ENCODE measurements at places on chromosomes 2 and 18.

GRCh38 chr2:18752022-18752493 is 162.7 kb upstream of the NT5C1B start:
- no peak for DNase-seq

GRCh38 chr2:222481941-222482340 is 57.6 kb downstream of the SGPP2 start:
- no peak for DNase-seq

DNA sequence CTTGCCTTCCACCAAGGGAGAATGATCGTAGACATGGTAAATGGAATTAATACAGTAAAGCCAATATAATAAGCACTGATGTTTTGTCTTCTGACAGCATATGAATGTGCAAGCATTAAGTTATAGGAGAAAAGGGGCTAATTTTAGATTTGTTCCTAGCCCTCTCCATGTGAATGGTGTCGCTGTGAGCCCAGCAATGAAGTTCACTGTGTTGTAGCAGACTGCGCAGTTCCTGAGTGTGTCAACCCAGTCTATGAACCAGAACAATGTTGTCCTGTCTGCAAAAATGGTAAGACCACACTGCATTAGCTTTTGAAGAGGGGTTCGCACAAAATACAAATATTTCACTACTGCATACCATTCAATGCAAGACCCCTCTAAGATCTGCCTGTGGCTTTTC is 25.6 kb downstream of the VWC2L start:
- no peak for DNase-seq

DNA sequence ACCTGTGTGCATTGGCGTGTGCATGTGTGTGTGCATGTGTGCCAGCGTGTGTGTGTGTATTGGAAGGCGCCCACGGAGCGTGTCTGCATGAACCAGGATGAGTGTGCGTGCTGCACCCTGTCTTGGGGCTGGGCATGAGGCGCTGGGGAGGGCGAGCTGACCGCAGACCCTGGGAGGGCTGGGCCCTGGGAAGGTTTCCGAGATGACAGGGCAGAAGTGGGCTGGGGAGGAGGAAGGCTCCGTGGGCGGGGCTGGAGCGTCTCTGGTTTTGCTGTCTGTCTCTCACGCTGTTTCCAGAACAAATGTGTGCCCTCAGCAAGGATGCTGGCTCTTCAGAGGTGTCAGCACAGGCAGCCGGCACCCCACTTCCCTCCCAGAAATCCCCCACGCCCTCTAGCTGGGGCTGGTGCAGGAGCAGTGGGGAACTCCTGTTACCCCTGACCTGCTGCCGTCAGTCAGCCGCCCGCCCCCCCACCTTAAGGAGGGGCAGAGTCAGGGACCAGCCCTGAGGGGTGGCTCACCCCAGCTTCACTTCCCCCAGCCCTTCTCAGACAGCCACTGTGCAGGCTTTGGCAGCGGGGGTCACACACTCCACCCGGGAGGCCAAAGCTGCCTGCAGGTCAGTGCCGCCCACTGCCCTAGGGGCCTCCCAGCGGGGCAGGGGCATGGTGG is at the start of gene GPR35:
Gene GPR35, plus strand, starts transcription at position 531 of the 672 bp plus-strand sequence. CDS start 4,473 bp downstream, outside the sequence.
- DNase-seq, result peak; percentile 76

- no peak for DNase-seq
Observed at GRCh38 chr2:110829413-110830146, 97.2 kb downstream of the ACOXL start.
